ENCODE measurements at places on chromosomes 1 and 21.

DNA sequence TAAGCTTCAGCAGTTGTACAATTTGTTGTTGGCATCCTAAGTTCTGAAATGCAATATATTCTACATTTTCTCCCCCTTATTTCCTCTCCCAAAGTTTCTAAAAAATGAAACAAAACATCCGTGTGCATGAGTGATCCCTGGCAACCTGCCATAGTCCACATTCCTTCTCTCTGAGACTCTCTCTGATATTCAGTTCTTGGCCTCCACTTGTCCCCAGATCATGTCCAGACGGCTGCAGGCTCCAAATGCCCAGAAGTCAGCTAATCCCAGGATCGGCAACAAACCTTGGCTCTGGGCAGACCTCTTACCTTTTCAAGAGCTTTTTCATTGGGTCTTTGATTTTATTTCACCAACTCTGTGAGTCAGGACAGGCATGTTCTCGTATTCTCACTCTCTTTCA is 187.8 kb downstream of the ETS2 start:
- DNase-seq = peak; percentile 99

- DNase-seq = no peak
Measured at GRCh38 chr1:64923294-64923718, 43.0 kb downstream of the JAK1 start.

- DNase-seq = no peak
Measured at GRCh38 chr1:169849346-169850022, 44.2 kb downstream of the SCYL3 start.

DNA sequence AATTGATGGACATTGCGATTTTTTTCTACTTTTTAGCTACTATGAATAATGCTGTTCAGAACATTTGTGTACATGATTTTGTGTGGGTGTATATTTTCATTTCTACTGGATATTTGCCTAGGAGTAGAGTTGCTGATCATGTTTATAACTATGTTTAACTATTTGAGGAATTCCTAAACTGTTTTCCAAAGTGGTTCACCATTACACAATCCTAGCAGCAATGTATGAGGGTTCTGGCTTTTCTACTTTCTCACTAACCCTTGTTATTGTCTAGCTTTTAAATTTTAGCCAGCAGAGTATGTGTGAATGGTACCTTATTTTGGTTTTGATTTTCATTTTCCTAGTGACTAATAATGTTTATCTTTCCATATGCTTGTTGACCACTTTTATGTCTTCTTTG is 86.2 kb downstream of the ATG4C start:
- no peak for DNase-seq

- peak; percentile 100 for DNase-seq
Measured at GRCh38 chr1:84853741-84854721, 39.0 kb downstream of the LPAR3 start.

GRCh38 chr1:183934314-183934713 is 103.2 kb downstream of the COLGALT2 start:
- DNase-seq = no peak

DNA sequence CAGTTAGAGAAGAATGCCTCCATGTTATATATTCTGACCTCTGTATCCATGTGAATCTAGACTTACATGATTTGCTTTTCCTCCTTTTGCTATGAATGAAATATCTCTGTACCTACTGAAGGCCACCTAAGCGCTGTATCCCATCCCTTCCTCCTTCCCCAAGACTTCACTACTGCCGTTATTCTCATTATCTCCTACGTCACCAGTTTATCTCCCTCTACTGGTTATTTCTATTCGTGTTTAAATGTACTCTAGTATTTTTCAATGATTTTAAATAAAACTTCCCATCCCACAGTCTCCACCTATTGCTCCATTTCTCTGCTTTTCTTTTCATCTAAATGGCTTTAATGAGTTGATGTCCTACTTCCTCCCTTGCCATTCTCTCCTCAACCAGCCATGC is 110.0 kb downstream of the KCTD3 start:
- DNase-seq = no peak

GRCh38 chr21:45549626-45550463 is 7.6 kb upstream of the SLC19A1 start:
- no peak for DNase-seq

DNA sequence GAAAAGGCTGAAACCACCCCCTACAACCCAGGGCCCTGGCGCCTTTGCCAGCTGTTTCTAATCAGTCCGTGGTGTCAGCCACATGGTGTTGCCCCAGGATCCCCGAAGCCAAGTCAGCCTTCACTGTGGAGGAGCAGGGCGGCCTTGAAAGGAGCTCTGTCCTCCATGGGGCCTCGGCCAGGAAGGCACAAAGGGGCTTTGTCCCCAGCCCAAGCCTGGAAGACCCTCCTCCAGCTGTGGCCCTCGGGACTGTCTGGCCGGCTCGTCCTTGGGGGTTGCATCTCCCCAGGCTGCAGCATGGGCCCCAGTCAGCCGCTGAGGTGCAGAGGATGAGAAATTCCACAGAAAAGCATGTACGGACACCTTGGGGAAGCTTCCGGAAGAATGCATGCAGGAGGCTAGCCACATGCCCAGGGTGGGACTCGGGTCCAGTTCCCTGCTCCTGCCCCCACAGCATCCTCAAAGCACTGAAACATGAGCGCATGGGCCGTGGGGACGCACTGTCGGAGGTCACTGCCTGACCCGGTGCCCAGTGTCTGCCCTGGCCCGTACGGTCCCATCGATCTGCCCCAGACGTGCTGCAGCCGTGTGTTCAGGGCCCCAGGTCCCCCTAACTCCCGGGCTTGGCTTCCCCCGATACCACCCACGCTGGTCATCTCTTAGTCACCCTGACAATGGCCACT is 38.6 kb upstream of the POFUT2 start:
- no peak for DNase-seq

DNA sequence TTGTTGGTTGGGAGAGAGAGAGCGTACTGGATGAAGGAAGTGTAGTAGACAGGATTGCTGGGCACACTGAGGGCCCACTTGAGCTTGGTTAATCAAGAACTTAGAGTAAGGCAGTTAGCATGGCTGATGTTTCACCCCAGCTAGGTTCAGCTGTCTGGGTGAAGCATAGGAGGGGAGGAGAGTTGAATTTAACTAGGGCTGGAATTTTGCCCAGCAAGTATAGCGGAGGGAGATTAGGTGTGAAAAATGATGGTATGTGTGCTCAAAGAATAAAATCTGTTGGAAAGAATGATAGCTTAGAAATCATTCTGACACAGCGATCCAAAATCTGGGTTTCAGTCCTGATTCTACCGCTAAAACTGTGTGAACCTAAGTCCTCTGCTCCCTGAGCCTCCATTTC is 461.5 kb upstream of the PROX1 start:
- DNase-seq = no peak

DNA sequence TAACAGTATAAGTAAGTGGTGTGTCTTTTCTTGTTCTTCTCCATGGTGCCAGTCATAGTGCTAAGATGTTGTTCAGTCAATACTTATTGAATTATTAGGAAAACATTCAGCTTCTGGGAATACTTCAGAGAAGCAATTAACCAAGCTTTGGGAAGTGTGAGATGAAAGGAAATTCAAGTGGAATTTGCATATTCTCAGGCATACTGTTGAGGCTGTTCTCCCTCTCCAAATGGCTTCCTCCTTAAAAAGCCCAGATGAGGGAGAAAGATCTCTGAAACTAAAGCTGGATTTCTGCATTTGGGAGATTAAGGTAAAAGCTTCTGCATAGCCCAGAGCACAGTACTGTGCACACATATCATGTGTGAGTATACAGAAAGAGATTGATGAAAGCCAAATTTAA is 73.4 kb downstream of the MACF1 start:
- DNase-seq = no peak

- DNase-seq = no peak
Measured at GRCh38 chr1:56295949-56296929, 283.1 kb downstream of the PLPP3 start.

DNA sequence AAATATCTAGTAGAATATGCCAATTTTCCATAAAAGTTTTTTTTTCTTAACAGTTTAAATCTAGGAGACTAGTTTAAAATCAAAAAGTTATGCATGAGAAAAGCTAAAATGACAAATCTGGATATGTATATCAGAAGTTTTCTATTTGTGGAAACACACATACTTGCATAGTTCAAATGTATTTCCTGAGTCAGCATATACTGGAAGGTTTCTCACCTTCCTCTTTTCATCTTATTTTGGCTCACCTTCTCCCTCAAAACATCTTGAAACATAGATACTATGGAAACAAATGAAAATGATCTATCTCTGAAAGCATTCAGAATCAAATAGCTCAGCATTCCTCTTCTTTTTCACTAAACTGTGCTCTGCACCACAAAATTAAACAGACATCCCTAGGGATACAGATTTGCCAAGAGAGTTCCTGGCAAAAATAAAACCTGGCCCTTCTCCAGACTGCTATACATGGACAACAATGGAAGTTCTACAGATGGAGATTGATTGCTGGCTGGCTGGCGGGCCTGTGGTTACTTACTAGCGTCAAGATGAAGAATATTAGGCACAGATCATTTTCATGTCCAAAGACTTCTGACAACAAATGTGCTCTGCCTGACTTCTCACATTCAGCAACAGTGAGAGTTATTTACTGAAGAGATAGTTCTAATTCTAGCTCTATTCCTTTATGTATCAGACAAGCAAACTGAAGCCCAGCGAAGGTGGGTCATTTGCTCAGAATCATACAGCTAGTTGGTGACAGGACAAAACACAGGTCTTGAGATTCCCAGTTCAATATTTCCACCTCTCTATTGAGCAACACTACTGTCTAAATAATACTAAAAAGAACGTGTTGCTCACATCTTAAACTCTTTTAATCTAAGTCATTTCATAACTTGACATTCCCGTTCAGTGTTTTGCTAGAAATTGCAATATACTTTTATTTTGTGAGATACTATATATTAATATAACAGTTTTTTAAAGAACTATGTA is 26.6 kb downstream of the DIPK1A start:
- DNase-seq = peak; percentile 33

DNA sequence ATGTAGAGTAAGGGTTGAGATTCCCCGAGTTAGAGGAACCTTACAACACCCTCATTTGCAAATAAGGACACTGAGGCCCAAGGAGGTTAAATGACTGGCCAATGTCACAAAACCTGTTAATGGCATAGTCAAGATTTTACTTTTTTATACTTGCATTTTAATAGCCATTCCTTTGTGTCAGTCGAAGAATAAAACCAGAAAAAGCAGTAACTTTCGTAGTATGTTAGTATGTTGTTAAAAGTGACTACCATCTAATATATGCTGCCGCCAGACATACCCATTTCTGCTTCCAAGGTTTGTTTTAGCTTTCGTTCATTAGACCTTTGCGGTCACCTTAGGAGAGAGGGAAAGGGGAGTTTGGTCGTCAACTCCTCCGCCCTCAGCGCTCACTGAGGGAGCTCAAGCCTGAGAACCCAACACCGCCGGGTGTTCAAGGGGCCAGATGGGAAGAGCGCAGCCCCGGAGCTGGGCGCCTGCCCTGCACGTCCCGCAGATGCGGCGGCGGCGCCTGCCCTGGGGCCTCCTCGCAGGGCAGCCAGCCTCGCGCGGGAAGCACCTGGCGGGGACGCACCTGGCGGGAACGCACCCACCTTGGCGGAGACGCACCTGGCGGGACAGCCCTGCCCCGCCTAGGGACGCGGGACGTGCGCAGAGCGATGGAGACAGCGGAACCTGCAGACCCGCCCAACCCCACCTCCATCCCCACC is 466 bp downstream of the VPS26C start:
- peak; percentile 18 for DNase-seq

- DNase-seq = no peak
Measured at GRCh38 chr1:186421446-186421845, 39.5 kb downstream of the PDC start.

DNA sequence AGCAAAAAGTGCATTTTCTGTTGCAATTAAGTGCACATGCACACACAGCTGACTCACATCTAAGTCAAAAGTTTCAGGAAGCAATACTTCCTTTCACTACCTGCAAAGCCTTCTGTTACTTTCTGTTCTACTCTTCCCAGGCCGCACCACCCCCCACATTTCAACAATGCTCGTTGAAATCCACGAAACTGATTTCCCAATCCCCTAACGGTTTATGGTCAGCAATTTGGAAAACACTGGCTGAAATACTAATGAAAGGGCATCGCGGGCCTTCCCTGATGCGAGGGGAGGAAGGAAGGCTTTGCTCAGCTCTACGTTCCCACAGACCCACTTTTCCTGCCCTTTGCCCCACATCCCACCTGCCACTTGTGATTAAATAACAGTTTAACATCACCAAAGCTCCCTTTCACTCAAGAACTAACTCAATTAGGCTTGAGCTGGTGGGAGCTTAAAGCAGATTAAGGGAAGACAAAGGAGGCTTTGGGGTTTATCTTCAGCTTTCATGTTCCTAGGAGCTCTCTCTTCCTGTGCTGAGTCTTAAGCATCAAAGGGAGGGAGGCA is 243.2 kb upstream of the RAB4A start:
- peak; percentile 48 for DNase-seq
